Ovary (tissue), 10 donors: ENCODE measurements at places on chromosomes 7 and 10. TPM values are rescaled to one million over a fixed set of nuclear protein-coding genes. Genes with fewer than 3 reads are reported as not detected.

- no peak overlapping the region for H3K4me3 ChIP-seq
- no peak overlapping the region for H3K27ac ChIP-seq
- no peaks in the 10 kb centered on the region for H3K27me3 ChIP-seq
- DNase-seq: no peak
- H3K4me1 ChIP-seq: no peaks in the 10 kb centered on the region
Observed at GRCh38 chr7:156478486-156478885, 162.1 kb upstream of the RNF32 start.

DNA sequence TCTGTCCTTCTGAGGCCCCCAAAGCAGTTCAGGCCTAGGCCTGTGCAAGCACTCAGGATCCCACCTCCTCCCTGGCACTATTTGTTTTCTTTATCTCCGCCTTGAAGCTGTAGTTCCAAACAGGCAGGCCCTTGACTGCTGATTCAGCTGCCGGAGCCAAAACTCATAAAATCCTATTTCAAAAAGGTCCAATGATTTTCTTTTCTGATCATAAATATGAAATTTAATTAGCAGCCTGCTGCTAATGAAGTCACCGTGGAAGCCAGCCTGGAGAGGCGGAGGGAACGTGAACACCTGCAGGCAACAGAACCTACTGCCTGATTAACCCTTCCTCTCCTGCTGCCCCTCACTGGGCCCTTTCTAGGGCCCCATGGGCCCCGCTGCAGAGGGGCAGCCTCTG is 60.1 kb downstream of the CARD11 start:
- no peak overlapping the region for H3K27ac ChIP-seq
- H3K27me3 ChIP-seq: no peaks in the 10 kb centered on the region
- H3K4me3 ChIP-seq: no peak overlapping the region
- no peak for DNase-seq

DNA sequence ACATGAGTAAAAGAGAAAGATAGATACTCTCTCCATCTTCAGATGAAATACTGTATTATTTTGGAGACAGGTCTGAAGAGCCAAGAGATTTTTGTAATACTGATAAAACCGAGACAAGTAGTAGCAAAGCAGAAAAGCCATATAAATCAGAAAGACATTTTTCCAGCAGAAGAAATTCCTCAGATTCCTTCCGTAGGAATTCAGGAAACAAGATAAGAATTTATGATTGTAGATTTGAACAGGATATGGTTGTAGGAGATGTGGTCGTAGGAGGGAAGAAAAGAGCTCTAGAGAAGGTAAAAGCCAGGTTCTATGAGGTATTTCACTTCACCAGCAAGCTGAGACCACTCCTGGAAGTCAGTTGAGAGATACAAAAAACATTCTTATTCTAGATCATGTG is 17.6 kb upstream of the AASS start:
- no peak overlapping the region for H3K4me3 ChIP-seq
- H3K4me1 ChIP-seq: peaks cover 1% of the 10 kb centered on the region
- no peaks in the 10 kb centered on the region for H3K36me3 ChIP-seq
- H3K27ac ChIP-seq: no peak overlapping the region

GRCh38 chr7:17043012-17043877 is 161.5 kb upstream of the AGR3 start:
- H3K36me3 ChIP-seq: no peaks in the 10 kb centered on the region
- H3K4me1 ChIP-seq: peaks cover 1% of the 10 kb centered on the region
- DNase-seq: no peak
- H3K27me3 ChIP-seq: no peaks in the 10 kb centered on the region

DNA sequence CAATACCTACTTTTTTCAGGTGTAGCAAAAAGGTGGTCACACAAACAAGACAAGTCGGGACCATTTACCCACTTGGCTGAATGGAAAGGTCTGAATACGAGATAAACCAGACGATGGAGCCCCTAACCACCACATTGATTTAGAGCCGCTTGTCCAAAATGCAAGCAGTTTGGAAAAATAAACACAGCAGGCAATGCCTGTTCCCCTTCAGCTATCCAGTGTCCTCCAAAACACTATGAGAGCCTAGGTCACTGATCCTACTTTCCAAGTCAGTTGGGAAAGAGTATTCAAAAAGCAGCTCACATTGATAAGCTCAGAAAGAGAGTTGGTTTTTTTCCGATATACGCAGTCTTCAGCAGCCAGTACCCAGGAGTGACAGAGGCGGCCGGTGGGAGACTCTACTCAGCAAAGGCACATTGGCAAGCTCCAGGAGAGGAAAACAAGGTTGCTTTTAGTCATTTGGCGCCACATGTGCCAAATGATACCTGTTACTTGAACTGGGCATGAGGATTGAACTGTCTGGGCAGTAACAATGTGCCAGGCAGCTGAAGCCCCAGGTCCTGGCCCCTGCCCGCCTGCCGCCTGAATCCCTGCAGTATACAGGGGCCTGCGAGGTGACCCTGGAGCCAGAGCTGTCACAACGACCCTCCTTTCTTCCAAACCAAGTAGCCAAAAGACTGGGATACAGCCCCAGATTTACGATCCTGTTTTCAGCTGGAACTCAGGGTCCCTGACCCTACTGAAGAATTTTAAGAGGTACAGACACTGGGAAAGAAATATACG is 109.8 kb downstream of the PIP4K2A start:
- H3K4me3 ChIP-seq: no peak overlapping the region
- no peaks in the 10 kb centered on the region for H3K36me3 ChIP-seq
- H3K4me1 ChIP-seq: peaks cover 2% of the 10 kb centered on the region
- no peak for DNase-seq
- H3K27ac ChIP-seq: no peak overlapping the region

GRCh38 chr10:58992830-58993460 is 183.5 kb upstream of the PHYHIPL start:
- no peak overlapping the region for H3K27ac ChIP-seq
- peaks cover 1% of the 10 kb centered on the region for H3K4me1 ChIP-seq
- DNase-seq: no peak
- H3K27me3 ChIP-seq: no peaks in the 10 kb centered on the region

DNA sequence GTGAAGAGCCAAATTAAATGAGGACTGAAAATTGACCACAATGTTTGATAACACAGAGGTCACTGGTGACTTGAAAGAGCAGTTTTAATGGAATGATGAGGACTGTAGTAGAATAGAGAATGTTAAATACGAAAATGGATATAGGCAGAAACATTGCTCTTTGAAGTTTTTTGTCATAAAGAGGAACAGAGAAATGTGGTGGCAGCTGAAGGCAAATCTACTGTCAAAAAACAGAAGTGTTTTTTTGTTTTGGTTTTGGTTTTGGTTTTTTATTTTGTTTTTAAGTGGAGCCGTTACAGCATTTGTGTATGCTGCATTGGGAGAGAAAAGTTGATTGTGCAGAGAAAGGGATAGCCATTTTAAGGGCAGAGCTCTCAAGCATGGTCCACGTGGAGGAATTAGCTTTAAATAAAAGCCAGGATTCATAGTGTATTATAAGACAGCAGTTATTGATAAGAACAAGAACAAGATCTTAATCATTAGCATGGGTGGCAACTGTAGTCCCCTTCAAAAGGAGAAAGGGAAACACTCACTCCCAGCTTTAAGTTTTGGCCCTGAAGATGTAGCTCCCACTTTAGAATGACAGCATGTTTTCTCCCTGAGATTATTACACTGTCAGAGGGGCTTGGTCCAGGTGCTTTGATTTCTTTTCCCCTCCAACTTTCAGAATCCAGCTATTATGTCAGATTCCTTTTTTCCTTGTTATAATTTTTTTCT is 156.7 kb upstream of the BET1 start:
- no peaks in the 10 kb centered on the region for H3K36me3 ChIP-seq
- H3K27ac ChIP-seq: no peak overlapping the region
- no peak for DNase-seq
- no peak overlapping the region for H3K4me3 ChIP-seq

GRCh38 chr7:81811956-81812865 is 42.4 kb upstream of the HGF start:
- H3K27me3 ChIP-seq: no peaks in the 10 kb centered on the region
- DNase-seq: no peak
- H3K36me3 ChIP-seq: no peaks in the 10 kb centered on the region

GRCh38 chr7:140696024-140696679 is 356 bp upstream of the NDUFB2 start:
- no peak overlapping the region for H3K27ac ChIP-seq
- peak; percentile 98 for DNase-seq
- H3K36me3 ChIP-seq: no peaks in the 10 kb centered on the region
- peaks cover 12% of the 10 kb centered on the region for H3K4me1 ChIP-seq
- peak overlapping the region; percentile 89 for H3K4me3 ChIP-seq

DNA sequence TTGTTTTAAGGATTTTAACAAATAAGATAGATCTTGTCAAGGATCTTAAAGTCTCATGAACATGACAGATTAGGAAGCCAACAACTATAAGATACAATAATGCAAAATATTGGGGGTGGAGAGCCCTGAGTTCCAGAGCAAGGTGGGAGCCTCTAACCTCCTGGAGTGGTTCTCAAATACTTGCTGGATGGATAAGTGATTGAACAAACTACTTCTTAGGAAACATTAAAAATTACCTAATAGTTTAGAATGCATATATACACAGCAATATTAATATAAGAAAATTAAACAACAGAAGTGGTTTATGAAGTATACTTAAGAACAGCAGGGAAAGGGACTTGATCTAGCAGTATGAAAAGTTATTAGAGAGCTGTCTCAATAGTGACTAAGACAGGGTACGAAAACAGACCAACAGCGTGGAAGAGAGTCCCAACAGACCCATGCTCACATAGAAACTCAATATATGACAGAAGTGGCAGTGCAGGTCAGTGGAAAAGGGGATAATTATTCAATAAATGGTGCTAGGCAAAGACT is 28.3 kb downstream of the CRPPA start:
- no peaks in the 10 kb centered on the region for H3K27me3 ChIP-seq
- no peak for DNase-seq
- no peaks in the 10 kb centered on the region for H3K36me3 ChIP-seq
- H3K27ac ChIP-seq: no peak overlapping the region

GRCh38 chr7:12303495-12303894 is 92.4 kb downstream of the TMEM106B start:
- DNase-seq: no peak
- H3K27me3 ChIP-seq: no peaks in the 10 kb centered on the region
- H3K4me1 ChIP-seq: no peaks in the 10 kb centered on the region
- H3K4me3 ChIP-seq: no peak overlapping the region
- H3K27ac ChIP-seq: no peak overlapping the region

DNA sequence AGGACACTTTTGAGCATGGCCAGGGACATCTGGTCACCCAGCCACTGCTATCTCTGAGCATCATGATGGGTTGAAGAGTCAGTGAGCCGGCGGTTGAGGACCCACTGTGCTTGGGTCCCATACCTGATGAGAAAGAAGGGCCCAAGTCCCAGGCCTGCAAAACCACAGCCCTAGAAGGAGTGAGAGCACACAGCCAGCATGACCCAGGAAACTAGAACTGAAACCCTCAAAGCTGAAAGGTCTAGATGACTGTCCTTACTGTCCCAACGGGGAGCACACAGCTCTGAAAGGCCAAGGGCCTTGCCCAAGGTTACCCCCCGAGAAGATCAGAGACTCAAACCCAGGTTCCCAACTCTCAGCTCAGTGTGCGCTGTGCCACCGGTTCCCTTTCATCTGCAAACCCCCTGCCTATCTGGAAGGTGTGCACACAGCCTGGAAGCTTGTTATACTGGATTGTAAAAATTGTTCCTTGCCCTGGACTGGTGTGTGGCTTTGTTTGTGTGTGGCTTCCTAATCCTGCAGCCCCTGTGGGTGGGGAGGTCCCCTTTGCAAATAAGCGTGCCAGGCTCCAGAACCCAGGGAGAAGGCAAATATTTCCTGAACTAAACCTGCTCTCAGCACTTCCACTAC is 22.6 kb upstream of the PSAP start:
- no peaks in the 10 kb centered on the region for H3K27me3 ChIP-seq
- H3K36me3 ChIP-seq: no peaks in the 10 kb centered on the region
- peaks cover 2% of the 10 kb centered on the region for H3K4me1 ChIP-seq

DNA sequence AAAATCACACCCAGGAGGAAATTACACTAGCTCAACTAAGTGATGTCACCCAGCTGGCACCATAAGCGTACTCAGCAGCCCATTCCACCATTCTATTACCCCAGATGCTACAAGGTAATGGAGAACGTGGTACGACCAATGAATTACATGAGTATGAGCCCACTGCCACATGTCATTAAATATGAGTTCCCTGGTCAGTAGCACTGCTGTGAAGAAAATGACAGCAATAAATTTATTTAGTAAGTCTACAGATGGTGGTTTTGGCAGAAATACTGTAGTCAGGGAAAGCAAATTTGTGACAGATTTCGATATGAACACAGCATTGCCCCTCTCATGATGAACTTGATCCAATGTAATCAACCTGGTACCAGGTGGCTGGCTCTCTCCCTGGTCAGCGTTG is 154.2 kb downstream of the VWC2 start:
- no peaks in the 10 kb centered on the region for H3K36me3 ChIP-seq
- no peaks in the 10 kb centered on the region for H3K27me3 ChIP-seq
- no peaks in the 10 kb centered on the region for H3K4me1 ChIP-seq
- H3K27ac ChIP-seq: no peak overlapping the region
- no peak overlapping the region for H3K4me3 ChIP-seq
- no peak for DNase-seq

LRRC18 gene
- 1.4 TPM for total RNA-seq

ATRNL1 gene
- 54.7 TPM for total RNA-seq

MRLN gene
- not detected for total RNA-seq

FAM131B gene
- total RNA-seq: 0.48 TPM

KCNIP2 gene
- total RNA-seq: 2.5 TPM
